ENCODE measurements at places on chromosomes 2 and 18.

DNA sequence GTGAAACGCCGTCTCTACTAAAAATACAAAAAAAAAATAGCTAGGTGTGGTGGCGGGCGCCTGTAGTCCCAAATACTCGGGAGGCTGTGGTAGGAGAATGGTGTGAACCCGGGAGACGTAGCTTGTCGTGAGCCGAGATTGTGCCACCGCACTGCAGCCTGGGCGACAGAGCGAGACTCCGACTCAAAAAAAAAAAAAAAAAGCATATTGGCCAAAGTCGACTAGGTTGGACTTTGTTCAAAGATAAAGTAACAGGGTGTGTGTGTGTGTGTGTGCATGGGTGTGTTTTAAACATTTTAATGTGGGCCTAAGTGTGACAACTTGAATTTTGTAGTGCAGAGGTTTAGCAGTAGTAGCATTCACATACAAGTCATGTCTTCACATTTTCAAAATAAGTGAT, 11.7 kb downstream of the GEMIN6 start:
- no peak for DNase-seq

DNA sequence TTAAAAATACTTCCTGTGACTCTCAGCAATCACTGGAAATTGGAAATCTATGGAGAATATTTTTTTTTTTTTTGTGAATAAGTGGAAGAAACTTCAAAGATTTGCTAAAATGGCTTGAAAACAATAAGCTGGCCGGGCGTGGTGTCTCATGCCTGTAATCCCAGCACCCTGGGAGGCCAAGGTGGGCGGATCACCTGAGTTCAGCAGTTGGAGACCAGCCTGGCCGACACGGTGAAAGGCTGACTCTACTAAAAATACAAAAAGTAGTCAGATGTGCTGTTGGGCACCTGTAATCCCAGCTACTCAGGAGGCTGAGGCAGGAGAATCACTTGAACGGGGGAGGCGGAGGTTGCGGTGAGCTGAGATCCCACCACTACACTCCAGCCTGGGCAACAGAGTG, 155.5 kb upstream of the CAVIN2 start:
- DNase-seq: no peak

- no peak for DNase-seq
Measured at GRCh38 chr2:223746611-223747010, 90.8 kb downstream of the AP1S3 start.

GRCh38 chr2:77363277-77363676, 158.9 kb downstream of the LRRTM4 start:
- DNase-seq: no peak

All from posterior cingulate gyrus (tissue), 11 donors.